ENCODE measurements at places on chromosomes 7 and 10.

DNA sequence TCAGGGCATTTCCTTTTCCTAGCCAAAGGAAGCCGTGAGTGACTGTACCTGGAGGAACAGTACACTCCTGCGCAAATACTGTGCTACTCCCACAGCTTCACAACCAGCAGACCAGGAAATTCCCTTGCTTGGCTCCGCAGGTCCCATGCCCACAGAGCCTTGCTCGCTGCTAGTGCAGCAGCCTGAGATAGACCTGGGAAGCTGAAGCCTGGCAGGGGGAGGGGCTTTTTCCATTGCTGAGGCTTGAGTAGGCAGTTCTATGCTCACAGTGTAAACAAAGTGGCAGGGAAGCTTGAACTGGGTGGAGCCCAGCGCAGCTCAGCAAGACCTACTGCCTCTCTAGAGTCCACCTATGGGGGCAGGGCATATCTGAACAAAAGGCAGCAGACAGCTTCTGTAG, 291.2 kb downstream of the HGF start:
- DNase-seq, result no peak

DNA sequence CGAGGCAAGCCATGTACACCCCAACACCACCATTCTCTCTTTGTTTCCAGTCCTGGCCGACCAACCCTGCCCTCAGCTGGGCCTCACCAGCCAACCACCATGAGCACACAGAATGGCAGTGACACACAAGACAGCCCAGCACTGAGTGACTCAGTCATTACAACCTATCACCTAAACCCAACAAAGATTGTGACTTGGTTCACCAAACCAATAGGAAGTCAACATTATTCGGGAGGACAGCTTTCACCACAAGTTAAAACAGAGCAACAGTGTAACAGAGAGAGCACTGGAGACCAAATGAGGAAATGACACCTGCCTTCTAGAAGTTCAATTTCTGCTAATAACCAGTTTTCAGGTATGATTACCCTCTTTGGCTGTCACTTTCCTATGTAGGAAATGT, 72.1 kb downstream of the DNMBP start:
- DNase-seq, result no peak

- DNase-seq, result no peak
Measured at GRCh38 chr10:6612371-6612770, 32.3 kb upstream of the PRKCQ start.

- DNase-seq, result peak; percentile 82
Measured at GRCh38 chr7:95476904-95477594, 8.7 kb upstream of the ASB4 start.

DNA sequence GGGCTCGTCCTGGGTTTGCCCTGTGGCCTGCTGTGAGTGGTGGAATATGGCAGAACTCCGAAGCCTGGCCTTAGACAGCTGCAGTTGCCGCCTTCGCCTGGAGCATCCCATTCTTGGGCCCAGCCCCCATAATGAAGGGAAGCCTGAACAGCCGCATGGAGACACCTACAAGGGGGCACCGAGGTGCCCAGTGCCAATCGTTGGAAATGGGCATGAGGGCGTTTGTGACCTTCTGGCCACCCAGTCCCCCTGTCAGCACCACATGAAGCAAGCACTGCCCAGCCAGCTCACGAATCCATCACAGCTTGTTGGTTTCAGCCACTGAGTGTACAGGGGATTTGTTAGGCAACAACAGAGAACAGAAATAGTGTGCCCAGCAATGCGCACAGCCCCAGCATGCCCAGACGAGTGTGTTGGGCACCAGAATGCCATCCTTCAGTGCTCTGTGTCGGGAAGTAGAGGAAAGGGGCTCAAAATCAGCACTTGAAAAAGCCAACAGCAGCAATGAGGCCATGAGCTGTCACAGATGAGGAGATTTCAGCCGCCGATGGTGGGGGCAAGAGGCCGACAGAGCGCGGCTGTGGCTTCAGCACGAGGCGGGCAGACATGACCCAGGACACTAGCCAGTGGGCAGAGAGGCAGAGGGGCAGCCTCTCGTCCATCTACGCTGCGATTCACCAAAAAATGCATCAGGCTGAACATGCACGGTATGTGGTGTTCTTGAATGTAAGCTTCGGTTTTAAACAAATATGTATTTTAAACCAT, 91.2 kb downstream of the TNS3 start:
- no peak for DNase-seq

- DNase-seq, result no peak
Measured at GRCh38 chr7:117008886-117009531, 55.7 kb downstream of the ST7 start.

DNA sequence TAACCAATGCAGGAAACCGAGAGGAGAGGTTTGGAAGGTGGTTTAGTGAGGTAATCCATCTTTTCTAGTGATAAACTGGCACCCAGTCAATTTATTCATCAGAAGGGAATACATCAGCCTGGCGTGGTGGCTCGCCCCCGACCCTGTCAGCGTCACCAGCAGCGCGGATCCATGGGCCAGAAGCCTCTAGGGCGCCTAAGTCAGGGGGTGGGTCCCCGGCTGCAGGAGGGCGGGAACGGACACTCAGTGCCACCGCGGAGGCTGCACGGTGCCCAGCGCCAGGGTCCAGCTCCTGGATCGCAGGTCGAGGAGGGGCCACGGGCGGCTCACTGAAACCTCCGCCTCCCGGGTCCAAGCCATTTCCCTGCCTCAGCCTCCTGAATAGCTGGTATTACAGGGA, 866 bp upstream of the ANKRD30A start:
- DNase-seq, result no peak

DNA sequence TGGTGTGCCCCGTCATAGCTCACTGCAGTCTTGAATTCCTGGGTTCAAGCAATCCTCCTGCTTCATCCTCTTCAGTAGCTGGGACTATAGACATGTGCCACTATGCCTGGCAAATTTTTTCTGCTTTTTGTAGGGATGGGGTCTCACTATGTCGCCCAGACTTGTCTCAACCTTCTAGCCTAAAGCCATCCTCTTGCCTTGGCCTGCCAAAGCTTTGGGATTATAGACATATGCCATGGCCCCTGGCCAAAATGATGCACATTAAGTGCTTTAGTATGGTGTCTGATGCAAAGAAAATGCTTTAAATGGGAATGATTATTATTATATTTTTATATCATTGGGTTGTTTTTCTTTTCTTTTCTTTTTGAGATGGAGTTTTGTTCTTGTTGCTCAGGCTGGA, 33.2 kb upstream of the VCL start:
- no peak for DNase-seq

DNA sequence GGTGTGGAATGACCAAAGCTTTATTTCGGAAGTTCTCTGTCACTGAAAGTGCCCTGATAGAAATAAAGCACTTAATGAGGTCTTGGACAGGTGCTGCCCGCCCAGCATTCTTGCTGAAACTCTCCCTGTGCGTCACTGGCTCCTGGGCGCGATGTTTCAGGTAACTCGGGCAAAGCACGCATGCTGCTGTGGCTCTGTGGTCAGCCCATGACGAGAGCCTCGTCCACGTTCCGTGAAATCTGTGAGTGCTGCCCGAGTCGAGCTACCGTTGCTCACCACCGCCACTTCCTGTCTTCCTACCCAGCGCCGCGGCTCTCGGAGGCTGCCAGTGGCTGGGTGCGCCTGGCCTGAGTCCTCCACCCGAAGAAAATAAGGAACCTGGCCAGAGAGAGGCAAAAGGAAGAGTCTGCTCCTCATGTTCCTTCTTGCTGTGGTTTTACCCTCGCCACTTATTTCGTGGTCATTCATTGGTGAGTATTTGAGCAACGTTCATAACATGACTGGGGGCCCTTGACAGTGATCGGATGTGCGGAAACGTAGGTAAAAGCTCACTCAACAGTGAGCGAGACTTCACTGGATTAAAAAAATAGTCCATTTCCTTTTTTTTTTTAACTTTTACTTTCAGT, 95.5 kb downstream of the MAP3K8 start:
- DNase-seq, result no peak

DNA sequence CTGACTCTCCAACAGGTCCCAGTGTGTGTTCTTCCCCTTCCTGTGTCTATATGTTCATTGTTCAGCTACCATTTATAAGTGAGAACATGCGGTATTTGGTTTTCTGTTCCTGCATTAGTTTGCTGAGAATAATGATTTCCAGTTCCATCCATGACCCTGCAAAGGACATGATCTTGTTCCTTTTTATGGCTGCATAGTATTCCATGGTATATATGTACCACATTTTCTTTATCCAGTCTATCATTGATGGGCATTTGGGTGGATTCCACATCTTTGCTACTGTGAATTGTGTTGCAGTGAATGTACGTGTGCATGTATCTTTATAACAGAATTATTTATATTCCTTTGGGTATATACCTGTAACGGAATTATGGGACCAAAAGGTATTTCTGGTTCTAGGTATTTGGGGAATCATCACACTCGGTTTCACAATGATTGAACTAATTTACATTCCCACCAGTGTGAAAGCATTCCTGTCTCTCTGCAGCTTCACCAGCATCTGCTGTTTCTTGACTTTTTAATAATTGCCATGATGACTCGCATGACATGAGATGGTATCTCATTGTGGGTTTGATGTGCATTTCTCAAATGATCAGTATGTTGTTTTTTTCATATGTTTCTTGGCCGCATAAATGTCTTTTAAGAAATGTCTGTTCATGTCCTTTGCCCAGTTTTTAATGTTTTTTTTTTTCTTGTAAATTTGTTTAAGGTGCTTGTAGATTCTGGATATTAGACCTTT, 60.2 kb downstream of the LSMEM1 start:
- DNase-seq, result no peak

GRCh38 chr7:2932402-2933251, 88.5 kb upstream of the GNA12 start:
- no peak for DNase-seq

GRCh38 chr10:123149568-123150270, 1.8 kb downstream of the HMX2 start:
- DNase-seq, result peak; percentile 45

DNA sequence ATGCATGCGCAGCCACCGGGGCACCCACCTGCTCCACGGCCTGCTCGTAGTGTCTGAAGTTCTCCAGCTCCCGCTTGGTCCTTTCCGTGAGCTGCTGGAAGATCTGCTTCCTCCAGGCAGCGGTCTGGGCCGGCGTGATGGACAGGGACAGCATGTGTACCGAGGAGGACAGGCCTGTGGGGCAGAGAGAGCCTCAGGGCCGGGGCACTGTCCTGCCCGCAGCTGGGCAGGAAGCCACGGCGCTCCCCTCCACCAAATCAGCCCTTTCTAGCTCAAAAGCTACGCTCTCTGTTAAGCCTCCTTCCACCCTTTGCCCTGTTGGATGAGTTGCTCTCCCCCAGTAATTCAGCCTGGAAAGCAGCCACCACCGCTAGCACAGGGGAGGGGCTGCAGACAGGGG, 19.2 kb downstream of the TECPR1 start:
- no peak for DNase-seq

GRCh38 chr7:100155553-100156317, 2.8 kb downstream of the TRAPPC14 start:
- DNase-seq, result no peak

DNA sequence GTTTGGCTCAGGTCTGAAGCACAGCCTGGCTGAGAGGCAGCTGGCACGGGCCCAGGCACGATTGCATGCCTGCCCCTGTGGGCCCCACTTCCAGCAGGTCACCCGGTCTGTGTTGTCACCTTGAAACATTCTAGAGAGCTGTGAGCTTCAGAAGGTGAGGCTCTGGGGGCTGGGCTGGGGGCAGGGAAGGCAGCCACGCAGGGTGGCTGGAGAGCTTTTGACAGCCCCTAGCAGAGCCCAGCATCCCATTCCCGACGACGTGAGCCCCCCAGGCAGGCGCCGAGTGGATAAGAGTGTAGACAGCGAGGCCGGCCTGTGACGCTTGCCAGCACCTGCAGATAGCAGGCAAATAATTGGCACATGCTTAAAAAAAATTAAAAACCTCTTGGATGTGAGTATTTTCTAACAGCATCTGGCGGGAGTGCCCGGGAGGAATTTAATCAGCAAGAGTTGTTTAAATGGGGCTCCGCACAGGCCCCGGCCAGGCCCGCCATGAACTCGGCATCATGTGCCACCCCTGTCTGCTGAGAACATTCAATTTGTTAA, 212.0 kb upstream of the TBX20 start:
- no peak for DNase-seq

DNA sequence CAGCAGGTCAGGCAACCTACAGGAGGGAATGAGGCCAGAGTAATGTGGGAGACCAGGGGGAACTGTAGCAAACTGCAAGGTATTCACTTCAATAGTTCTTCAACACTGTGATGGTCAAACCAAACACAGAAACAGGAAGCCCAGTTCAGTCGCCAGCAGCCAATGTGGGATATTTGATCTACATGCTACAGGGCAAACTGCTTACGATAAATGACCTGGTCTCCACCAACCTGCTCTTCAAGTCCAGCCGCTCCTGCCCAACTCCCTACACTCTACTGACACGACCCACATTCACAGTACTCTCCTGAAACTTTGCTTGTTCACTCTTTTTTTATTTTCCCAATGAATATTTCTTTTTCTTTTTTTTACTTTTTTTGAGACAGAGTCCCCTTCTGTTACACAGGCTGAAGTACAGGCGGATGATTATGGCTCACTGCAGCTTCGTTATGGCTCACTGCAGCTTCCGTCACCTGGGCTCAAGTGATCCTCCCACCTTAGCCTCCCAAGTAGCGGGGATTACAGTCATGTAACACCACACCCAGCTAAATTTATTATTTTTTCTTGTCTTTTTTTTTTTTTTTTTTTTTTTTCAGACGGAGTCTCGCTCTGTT, 42.1 kb downstream of the MDH2 start:
- no peak for DNase-seq

DNA sequence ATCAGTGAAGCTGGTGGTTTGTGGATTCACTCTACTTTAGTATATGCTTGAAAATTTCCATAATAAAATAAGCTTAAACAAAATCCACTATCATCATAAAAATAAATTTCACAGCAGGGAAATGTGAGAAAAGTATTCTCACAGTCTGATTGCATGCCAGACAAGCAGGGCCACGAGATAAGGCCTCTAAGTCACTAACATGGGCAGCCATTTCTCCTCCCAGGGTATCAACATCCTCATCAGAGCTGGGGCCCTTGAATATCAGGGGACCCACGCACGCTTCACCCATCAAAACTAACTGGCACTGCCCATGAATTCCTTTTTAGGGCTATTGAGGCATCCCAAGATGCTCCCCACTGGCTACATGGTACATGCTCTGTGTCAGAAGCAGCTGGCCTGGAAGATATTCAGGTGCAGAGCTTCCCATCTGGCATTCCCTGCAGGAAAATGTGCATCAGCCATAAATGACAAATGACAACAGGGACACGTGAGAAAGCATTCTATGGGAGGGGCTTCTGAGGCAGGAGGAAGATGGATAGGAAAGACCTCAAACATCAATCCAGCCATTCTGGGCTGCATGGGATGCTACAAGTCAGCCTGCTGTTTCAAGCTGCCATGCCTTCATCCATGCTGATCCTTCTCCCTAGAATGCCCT, 17.4 kb downstream of the CCDC6 start:
- DNase-seq, result no peak

- DNase-seq, result no peak
Measured at GRCh38 chr10:132414402-132415016, 17.5 kb downstream of the PWWP2B start.
